ENCODE measurements at places on chromosomes 12 and 14.
A peak's percentile ranks its signal among the peaks of the same experiment; 100 is the strongest.

- DNase-seq, result no peak
These were observed 110.2 kb downstream of the SNAPC1 start for GRCh38 chr14:61872452-61872851.

GRCh38 chr12:66694666-66695613 is 16.1 kb upstream of the GRIP1 start:
- no peak for DNase-seq

DNA sequence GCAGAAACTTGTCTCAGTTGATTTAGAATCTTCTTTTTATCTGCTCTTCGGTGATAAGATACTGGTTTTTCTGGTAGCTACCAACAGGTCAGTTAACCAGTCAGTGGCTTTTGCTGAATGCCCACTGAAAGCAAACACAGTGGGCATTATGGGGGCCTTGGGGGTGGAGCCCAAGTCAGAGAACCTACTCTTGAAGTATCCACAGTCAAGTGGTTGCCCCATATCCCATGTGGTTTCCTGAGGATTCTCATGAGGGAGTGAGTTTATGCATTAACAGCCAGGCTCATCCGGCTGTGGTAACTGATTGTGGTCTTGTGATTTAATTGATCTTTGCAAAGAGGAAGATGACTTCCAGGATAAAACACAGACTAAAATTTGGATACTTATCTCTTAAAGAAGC is 83.7 kb downstream of the ST8SIA1 start:
- no peak for DNase-seq

DNA sequence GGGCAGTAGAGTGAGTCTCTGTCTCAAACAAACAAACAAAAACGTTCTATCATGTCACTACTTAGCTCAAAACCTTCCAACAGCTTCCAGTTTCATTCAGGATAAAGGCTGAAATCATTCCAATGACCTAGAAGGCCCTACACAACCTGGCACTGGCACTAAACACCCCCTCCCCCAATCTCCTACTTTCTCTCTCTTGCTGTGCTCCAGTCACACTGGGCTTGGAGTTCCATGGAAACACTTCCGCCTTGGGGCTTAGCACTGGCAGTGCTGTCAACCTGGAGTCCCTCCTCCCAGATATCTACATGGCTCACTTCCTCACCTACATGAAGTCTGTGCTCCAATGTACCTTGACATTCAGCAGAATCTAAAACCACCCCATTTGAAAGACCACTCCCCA is 65.0 kb upstream of the SINHCAF start:
- DNase-seq, result no peak

DNA sequence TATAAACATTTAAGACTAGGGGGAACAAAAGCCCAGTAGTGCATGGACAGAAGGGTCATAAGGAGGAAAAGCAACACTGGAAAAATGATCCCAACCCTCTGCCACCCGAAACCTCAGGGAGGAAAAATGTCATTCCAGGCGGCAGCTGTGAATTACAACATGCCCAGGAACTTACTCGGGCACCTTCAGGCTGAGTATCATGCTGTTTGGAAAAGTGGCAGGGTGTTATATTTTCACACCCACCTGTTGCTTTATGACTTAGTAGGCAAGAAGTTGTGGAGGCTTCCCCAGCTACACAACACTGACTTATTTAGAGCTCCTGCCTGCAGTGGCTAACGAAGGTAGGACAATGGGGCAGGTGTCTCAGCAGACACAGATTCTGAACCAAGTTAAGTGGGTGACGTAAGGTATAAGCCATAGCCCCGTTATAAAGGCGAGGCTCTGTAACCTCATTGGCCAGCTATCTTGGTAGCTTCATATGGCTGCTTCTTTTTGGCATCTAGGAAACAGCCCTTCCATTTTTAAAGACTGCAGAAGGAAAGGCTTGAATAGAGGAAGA is 96.1 kb upstream of the IFNG-AS1 start:
- no peak for DNase-seq

DNA sequence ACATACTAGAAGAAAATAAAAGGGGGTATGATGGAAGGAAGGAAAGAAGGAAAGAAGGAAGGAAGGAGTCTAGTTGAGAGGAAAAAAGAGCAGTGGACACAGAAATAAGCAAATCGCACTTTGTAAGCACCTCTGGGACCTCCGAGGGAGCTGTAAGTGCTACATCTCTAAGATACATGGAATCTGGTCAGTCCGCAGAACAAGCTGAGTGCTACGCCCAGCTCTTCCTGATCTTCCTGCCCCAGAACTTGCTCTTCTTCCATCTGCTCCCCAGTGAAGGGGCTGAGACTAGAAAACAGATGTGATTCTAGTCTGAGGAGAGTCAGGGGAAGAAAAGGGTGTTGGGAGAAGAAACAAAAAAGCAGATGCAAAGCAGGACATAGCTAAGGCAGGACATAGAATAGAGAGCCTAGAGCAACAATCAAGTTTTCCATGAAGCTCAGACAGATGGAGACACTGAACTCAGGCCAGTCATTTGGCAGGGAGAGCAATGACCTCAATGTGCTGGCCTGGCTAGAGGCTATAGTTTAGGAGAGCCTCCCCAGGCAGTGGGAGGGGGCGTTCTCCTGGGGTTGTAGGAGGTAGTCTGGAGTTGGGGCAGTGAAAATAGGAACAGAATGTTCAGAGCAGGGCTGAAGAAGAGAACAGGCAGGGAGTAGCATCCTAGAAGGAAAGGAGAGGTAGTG is 1.7 kb upstream of the MFAP5 start:
- no peak for DNase-seq

- no peak for DNase-seq
These were observed 1.8 kb upstream of the CHST11 start for GRCh38 chr12:104454997-104455396.

DNA sequence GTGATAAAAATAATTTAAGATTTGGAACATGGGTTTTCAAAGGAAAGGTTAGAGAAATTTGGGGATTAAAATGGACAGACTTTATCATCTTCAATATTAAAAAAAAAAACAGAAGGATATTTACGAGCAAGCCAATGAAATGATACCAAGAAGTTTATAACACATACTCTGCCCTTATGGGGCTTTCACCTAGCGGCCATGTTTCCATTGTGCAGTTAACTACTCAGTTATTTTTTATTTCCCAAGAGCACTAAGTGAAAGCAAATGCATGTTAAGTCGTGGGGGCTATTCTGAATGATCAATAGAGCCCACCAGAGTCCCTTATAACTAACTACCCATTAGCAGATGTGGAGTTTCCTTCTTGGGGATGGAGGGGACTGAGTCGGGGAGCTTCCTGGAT is 53.9 kb downstream of the ETV6 start:
- no peak for DNase-seq

- DNase-seq, result peak; percentile 24
These were observed 6.7 kb downstream of the VASH1 start for GRCh38 chr14:76767681-76768656.

GRCh38 chr12:23055004-23055403 is 430.0 kb downstream of the ETNK1 start:
- DNase-seq, result no peak

- DNase-seq, result peak; percentile 44
These were observed 604 bp downstream of the EEA1 start for GRCh38 chr12:92928421-92928961.

- DNase-seq, result peak; percentile 9
These were observed 153.2 kb upstream of the DDHD1 start for GRCh38 chr14:53306267-53306721.

GRCh38 chr12:307406-307805 is 44.8 kb upstream of the SLC6A13 start:
- DNase-seq, result no peak

GRCh38 chr14:73472185-73473114 is 14.1 kb upstream of the NUMB start:
- no peak for DNase-seq

DNA sequence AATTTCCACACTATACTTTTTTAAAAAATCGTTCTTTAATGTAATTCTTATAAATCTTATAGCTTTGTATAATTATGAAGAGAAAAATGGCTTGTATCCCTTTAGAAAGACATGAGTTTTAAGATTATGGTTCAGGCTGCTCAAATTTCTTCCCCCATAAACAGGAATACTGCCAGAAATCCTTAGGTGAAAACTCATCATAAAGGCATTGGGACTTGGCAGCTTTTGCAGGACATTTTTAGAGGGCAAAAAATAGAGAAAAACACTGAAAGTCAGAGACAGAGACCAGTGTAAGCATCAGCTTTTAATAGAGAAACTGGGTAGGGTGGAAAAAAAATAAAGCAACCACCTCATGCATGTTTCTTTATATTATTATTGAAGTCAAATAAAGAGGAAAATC is 29.1 kb downstream of the LRRK2 start:
- no peak for DNase-seq

DNA sequence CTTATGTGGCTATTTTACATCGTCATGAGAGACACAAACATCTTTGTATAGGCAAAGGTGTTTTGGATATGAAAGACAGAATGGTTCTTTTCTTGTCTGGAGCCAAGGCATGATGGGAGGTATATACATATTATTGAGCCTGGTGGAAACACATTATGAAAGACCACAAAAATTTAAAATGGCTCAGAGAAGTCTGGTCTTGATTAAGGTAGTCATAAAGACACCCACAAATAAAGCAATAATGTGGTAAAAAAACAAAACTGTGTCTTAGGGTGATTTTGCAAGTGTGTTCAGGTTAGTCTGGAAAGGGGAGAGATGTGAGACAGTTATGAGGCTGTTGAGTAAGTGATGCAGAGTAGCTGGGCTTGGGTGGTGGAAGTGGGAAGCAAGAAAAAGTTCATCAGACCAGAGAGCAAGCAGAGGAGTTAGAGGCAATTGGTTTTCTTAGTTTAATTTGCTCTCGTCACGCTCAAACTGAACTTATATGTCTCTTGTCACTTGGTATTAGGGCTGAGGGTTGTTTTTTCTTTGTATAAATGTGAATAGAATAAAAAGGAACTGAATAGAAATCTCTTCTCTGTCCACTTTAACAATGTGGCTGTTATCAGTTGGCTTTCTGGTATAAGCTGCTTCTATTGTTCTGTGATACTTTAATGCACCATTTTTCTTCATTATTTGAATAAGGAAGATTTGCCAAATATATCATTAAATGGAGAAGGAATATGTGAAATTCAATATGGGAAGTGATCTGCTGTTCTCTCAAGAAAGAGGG is 115.0 kb downstream of the AKAP6 start:
- no peak for DNase-seq

DNA sequence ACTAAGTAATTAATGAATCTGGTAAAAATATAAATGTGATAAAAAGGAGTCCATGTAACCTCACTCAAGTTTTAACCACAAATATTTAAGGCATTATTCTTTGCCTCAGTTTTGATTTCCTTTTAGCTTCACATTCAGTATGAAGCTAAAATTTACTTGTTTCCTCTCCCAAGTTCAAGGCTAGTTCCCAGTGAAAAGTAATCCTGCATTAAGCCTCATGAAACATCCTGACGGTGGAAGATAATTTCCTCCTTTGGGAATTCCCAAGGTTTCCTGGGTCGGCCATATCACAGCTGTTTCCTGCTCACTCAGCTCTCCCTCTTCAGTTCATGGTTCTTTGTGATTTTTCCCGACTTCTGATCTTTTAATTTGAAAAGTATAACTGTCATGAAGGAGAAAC is 1256.8 kb upstream of the FLRT2 start:
- DNase-seq, result no peak

GRCh38 chr12:67545298-67545697 is 103.2 kb upstream of the DYRK2 start:
- no peak for DNase-seq

DNA sequence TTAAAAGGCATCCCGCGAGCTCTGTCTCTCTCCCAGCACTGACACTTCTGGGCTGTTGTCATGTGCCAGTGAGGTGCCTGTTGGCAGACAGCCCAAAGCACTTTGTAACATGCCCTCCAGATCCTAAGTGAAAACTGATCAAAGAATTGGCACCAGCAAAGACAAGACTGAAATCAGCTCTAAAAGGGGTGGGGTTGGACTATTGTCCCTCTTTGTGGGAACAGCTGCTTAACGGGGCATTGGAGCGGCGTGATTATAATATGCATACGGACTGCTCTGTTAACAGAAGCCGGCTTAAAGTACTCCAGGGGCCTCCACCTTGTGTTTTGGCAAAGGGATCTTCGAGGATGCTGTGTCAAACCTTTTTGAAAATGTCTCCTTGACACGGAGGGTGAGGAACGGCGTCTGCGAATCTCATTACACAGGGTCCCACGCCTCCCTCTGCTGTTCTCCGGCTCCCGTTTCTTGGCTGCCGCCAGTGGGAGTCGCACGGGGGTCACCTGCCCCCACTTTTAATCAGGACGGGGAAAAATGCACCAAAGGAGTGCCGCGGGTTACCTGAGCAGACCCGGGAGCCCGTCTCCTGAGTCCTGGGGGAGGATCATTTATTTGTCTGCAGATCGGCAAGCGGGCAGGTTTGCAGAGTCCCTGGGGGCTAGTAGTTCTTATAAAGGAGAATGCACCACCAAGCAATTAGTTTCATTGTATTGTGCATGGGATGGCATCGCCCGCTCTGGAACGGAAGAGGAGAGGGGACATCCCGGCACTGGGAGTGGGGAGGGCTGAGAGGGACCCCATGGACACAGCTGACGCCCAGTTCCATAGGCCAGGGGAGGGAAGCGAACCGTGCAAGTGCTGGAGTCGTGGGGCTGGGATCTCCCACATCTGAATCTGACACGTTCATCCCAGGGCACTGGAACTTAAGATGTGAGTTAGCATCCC is 44.3 kb downstream of the SPRING1 start:
- no peak for DNase-seq

DNA sequence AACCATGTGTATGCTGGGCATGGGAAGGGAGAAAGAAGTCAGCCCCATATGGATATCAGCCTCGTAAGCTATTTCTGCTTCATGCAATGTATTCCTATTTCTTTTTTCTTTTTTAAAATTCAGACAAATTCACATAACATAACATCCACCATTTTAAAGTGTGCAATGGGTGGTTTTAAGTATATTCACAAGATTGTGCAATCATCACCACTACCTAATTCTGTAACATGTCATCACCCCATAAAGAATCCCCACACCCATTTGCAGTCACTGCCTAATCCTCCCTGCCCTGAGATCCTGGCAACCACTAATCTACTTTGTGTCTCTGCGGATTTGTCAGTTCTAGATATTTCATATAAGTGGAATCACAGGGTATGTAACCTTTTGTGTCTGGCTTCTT is 9.5 kb downstream of the POMT2 start:
- no peak for DNase-seq

DNA sequence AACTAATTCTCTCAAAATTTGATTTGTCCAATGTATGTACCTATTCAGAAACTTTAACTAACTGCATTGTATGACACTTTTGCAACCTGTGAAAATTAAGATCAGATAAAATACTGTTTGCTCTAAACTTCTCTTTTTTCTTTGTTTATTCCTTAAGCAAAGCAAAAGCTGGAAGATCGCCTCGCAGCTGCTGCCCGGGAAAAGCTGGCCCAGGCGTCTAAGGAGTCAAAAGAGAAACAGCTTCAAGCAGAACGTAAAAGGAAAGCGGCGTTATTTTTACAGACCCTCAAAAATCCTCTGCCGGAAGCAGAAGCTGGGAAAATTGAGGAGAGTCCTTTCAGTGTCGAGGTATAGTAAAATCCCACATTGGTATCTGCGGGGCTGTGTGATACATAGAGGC is 55.1 kb downstream of the SFSWAP start:
- DNase-seq, result no peak

Data from activated CD4-positive, alpha-beta T cell treated with anti-CD3 and anti-CD28 coated beads for 1 hour (primary cell).